ENCODE measurements at places on chromosomes 1 and 21. TPM values are rescaled to one million over a fixed set of nuclear protein-coding genes. Genes with fewer than 3 reads are reported as not detected.

DNA sequence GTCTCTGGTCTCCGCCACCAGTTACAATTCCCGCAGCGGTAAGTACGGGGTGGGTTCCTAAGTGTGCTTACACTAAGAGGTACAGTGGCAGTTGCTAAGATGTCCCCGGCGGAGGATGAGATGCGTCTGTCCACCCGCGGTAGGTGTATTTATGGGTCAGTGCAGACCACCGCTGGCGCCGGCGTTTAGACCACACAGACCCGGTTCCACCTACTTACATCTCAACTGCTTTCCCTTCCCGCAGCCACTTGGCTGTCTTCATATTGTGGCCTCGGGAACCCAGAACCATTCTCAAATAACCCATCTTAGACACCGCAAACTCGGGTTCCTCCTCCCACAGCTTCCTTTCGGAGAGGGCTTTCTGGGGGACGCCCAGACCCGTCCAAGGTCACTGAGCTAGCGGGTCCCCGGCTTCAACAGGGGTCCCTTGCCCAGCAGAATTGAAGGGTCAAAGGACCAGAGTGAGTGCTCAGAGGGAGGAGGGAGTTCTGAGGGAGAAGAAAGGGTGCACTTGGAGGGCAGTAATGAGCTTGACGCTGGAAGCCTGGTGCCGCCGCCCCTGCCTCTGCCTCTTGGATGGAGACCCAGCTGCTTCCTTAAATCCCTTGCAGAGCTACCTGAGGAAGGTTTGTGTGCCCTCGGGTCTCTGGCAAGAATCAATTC, 8.6 kb downstream of the NR5A2 start:
- H3K36me3 ChIP-seq = no peaks in the 10 kb centered on the region
- DNase-seq = no peak
- H3K27ac ChIP-seq = no peak overlapping the region
- H3K27me3 ChIP-seq = no peaks in the 10 kb centered on the region
- H3K4me3 ChIP-seq = no peak overlapping the region

- H3K36me3 ChIP-seq = no peaks in the 10 kb centered on the region
- peaks cover 9% of the 10 kb centered on the region for H3K4me1 ChIP-seq
- no peak overlapping the region for H3K4me3 ChIP-seq
- H3K27me3 ChIP-seq = no peaks in the 10 kb centered on the region
- DNase-seq = no peak
These were observed 42.6 kb upstream of the GPR153 start for GRCh38 chr1:6303397-6304012.

- no peak overlapping the region for H3K27ac ChIP-seq
- H3K4me3 ChIP-seq = no peak overlapping the region
- no peaks in the 10 kb centered on the region for H3K27me3 ChIP-seq
- no peak for DNase-seq
- H3K36me3 ChIP-seq = no peaks in the 10 kb centered on the region
These were observed 89.1 kb upstream of the USP24 start for GRCh38 chr1:55304229-55304740.

GRCh38 chr1:92488832-92489231, 2.1 kb upstream of the GFI1 start:
- H3K4me1 ChIP-seq = peaks cover 20% of the 10 kb centered on the region
- no peaks in the 10 kb centered on the region for H3K27me3 ChIP-seq
- no peak overlapping the region for H3K4me3 ChIP-seq
- H3K27ac ChIP-seq = no peak overlapping the region
- no peak for DNase-seq

DNA sequence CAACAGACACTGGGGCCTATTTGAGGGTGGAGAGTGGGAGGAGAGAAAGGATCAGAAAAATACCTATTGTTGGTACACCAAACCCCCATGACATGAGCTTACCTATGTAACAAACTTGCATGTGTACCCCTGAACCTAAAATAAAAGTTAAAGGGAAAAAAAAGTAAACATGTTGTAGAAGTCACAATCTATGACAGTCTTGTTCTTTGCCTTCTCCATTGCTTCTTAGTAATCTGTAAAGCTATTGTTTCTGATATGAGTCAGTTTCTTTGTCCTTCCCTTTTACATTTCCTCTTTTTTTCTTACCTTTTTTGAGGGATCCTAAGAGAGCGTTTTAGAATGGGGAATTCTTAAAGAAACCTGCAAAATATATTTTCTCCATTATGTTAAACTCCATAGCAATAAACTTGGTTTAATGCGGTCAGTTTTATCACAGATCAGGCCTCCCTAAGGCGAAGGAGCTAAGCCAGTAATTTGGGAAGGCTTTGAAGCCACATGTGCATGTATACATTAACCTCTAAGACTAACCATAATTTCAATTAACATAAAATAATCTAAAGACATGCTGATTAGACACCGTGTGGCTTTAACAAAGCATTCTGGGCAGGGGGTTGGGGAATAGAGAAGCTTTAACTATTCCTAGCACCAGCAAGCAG, 77.8 kb upstream of the C1orf105 start:
- H3K27me3 ChIP-seq = no peaks in the 10 kb centered on the region
- H3K36me3 ChIP-seq = no peaks in the 10 kb centered on the region
- DNase-seq = no peak
- no peak overlapping the region for H3K4me3 ChIP-seq
- peaks cover 17% of the 10 kb centered on the region for H3K4me1 ChIP-seq
- H3K27ac ChIP-seq = no peak overlapping the region

- H3K4me1 ChIP-seq = no peaks in the 10 kb centered on the region
- no peaks in the 10 kb centered on the region for H3K27me3 ChIP-seq
- no peak overlapping the region for H3K27ac ChIP-seq
These were observed 102.4 kb downstream of the TGFBR3 start for GRCh38 chr1:91783423-91784170.

- no peaks in the 10 kb centered on the region for H3K27me3 ChIP-seq
- H3K36me3 ChIP-seq = 0 out of 2 replicates have a peak, but pooled peaks cover 2% of the 10 kb centered on the region
- no peak for DNase-seq
These were observed 93.9 kb downstream of the ATP5PO start for GRCh38 chr21:33821503-33822322.

DNA sequence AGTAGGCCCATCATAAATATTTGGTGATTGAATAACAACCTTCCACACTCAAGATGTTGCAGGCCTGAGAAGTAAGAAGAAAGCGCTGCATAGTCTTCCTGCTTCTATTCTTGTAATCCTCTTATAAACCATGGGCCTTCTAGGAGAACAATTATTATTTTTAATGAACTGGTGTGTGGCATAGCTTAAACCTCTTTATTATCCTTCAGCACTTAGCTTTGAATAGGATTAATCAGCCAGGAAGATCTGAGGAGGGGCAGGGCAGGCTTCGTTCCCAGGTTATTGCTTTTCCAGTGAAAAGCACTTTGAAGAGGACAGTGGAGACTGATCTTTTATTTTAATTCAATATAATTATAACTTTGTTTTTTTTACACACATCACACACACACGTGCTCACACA, 42.3 kb downstream of the KIF26B start:
- no peak overlapping the region for H3K27ac ChIP-seq
- no peak overlapping the region for H3K4me3 ChIP-seq
- DNase-seq = no peak
- no peaks in the 10 kb centered on the region for H3K4me1 ChIP-seq
- no peaks in the 10 kb centered on the region for H3K27me3 ChIP-seq

GRCh38 chr1:35930593-35931445, at the start of gene AGO3:
Gene AGO3 (plus strand): TSS chr1:35931105. CDS start chr1:35931427, 322 bp downstream.
- peak; percentile 67 for DNase-seq
- peak within 1 kb of the TSS; percentile 99 for H3K27ac ChIP-seq
- no peaks in the 10 kb centered on the region for H3K27me3 ChIP-seq
- H3K4me1 ChIP-seq = peaks cover 14% of the 10 kb centered on the region
- peak within 1 kb of the TSS; percentile 100 for H3K4me3 ChIP-seq

DNA sequence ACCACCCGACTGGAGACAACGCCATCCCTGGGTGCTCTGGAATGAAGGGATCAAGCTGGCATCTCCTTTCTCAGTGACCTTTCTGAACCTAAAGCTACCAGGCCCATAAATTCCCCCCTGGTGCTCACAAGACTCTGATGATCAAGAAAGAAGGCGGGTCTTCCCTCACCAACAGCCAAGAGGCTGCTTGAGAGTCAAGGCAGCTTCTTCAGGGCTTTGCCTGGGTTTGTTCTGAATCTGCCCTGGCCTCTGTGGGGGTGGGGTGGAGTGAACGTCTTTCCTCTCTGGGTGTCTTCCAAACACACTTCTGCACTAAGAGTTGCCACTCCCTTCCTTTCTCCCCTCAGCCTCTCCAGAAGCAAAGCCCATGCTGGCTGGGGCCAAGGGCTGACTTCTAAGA, 36.1 kb downstream of the CD247 start:
- no peaks in the 10 kb centered on the region for H3K4me1 ChIP-seq
- DNase-seq = no peak
- H3K4me3 ChIP-seq = no peak overlapping the region
- H3K27me3 ChIP-seq = no peaks in the 10 kb centered on the region

DNA sequence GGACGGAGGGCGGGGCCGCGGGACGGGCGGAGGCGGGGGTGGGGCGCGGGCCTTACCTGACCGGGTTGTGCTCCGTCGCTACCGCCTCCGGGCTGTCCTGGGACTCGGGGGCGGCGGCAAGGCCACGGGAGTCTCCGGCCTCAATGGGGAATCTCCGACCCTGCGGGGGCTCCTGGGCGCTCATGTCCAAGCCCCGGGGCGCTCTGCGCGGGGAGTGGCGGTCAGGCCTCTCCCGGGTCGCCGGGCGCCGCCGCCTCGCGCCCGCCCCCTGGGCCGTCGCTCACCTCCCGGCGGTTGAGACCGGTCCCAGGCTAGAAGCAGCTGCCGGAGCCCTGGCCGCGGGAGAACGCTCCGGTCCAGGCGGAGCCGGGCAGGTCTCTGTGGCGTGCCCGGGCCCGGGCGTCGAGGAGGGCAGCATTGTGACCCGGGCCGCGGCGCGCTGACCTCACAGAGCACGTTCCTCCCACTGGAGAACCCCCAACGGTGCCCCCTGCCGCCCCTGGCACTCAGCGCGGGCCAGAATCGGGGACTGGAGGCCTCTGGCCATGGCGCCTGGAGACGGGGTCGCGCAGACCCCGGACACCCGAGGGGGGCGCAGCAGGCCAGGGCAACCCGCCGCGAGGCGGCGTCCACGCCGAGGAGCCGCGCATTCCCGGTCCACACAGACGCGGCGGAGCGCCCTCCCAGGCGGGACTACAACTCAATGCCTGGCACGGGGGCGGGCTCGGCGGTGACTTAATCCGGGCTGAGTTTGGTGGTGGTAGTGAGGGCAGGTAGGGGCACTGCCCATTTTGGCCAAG, 411 bp downstream of the FAM229A start:
- H3K27me3 ChIP-seq = no peaks in the 10 kb centered on the region
- no peak for DNase-seq
- no peaks in the 10 kb centered on the region for H3K4me1 ChIP-seq
- H3K4me3 ChIP-seq = no peak overlapping the region
- H3K36me3 ChIP-seq = peaks cover 3% of the 10 kb centered on the region
- H3K27ac ChIP-seq = no peak overlapping the region

- H3K36me3 ChIP-seq = no peaks in the 10 kb centered on the region
- no peaks in the 10 kb centered on the region for H3K4me1 ChIP-seq
- H3K27me3 ChIP-seq = no peaks in the 10 kb centered on the region
- DNase-seq = no peak
These were observed 118.8 kb upstream of the PALMD start for GRCh38 chr1:99527078-99527477.

GRCh38 chr1:76266762-76267161, 192.2 kb downstream of the ST6GALNAC3 start:
- H3K27ac ChIP-seq = no peak overlapping the region
- DNase-seq = no peak
- no peak overlapping the region for H3K4me3 ChIP-seq
- H3K4me1 ChIP-seq = peaks cover 20% of the 10 kb centered on the region

- H3K4me3 ChIP-seq = no peak overlapping the region
- no peak overlapping the region for H3K27ac ChIP-seq
- peak; percentile 42 for DNase-seq
- no peaks in the 10 kb centered on the region for H3K36me3 ChIP-seq
- H3K4me1 ChIP-seq = peaks cover 12% of the 10 kb centered on the region
- no peaks in the 10 kb centered on the region for H3K27me3 ChIP-seq
These were observed 6.9 kb downstream of the HTR1D start for GRCh38 chr1:23210351-23210785.

GRCh38 chr1:166368030-166368429, 201.2 kb upstream of the FAM78B start:
- H3K27ac ChIP-seq = no peak overlapping the region
- H3K4me3 ChIP-seq = no peak overlapping the region
- no peaks in the 10 kb centered on the region for H3K4me1 ChIP-seq
- H3K27me3 ChIP-seq = 0 out of 2 replicates have a peak, but pooled peaks cover 8% of the 10 kb centered on the region
- DNase-seq = no peak

DNA sequence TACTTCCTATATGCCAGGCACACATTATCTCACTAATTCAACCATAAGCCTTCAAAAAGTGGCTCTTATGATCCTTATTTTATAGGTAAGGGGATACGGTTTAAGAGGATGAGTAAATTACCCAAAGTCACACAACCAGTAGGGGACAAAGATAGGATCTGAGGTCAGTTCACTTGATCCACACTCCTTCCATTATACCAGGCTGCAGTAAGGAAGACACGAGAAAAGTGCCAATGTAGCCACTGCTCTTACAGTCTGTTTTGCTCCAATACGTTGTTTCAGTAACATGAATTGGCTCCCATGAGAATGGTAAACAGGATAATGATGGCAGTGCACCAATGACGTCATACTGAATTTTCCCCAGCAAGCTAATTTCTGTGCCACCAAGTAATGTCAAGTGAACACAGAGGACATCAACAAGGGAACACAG, 15.4 kb upstream of the GUCA2A start:
- DNase-seq = no peak
- no peak overlapping the region for H3K27ac ChIP-seq

DNA sequence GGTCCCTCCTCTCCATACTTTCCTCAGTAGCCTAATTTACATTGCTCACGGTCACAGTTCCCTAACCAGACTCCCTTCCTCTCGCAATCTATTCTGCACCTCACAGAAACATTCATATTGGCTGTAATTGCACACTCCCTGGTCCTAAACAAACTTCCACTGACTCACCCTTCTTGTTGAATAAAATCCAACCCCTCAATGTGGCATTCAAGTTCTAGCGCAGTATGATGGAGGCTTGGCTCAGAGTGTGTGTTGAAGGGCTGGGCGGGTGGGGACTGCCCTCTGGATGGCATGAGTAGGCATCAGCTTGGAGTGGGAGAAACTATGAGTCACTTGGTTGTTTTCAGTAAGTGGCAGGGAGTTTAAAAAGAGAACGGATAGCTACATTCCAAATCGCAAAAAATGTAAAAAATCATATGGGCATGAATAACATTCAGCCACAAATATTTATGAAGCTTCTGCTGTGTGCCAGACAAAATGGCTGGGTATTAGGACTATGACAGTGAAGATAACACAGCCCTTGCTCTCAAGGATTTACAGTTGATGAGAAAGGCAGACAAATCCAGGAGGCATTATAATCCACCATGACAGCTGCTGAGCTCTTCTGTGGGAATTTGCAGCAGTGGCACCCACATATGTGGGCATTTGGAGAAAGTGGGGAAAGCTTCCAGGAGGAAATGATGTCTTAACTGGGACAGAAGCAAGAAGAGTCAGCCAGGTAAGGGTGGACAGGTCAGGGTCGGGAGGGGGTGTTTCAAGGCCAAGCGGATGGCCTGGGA, 42.2 kb upstream of the LYST start:
- no peaks in the 10 kb centered on the region for H3K36me3 ChIP-seq
- H3K27ac ChIP-seq = peak overlapping the region; percentile 84

GRCh38 chr1:147735423-147735822, 25.0 kb downstream of the GJA5 start:
- no peak overlapping the region for H3K27ac ChIP-seq
- no peaks in the 10 kb centered on the region for H3K27me3 ChIP-seq
- H3K4me1 ChIP-seq = no peaks in the 10 kb centered on the region

MRPL55 gene
- total RNA-seq = 57.1 TPM

KIAA1614 gene
- total RNA-seq = 0.25 TPM

WNT2B gene
- 1.5 TPM for total RNA-seq

CFHR5 gene
- not detected for total RNA-seq

REN gene
- total RNA-seq = 0.47 TPM

RNF187 gene
- 137 TPM for total RNA-seq

SYPL2 gene
- total RNA-seq = 1.3 TPM

RUNX3 gene
- total RNA-seq = 22.6 TPM

ATP1A4 gene
- not detected for total RNA-seq

ADIPOR1 gene
- 89.8 TPM for total RNA-seq

NLRP3 gene
- not detected for total RNA-seq

PTGFR gene
- total RNA-seq = not detected

SLAMF9 gene
- not detected for total RNA-seq

Measured in HCT116 (cell line).